ENCODE measurements at places on chromosomes 5 and 9.

DNA sequence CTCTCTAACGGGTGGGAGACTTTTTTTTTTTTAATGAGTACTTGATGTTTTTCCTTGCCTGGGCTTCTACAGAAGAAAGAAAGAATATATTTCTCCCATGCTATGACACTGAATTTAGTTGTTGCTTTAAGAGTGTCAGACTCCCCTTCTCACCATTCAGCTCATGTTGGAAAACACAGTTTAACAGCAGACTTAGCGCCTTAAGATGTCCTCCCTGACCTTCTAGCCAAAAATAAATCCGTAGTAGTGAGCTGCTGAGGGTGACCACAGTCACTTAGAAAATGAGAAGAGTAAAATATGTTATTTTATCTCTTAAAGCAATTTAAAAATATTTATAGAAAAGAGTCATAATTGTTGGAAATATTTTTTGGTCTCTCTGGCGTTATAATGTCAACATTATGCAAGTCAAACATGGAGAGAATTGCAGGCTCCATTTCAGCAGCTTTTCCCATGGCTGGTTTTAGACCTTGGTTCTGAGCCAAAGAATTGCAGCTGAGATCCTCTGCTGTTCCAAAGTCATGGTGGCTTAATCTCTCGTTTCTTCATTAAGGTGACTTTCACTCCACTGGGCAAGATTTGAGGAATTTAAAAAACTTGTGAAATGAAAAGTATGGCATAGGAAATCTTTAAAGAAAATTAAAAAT is 143.5 kb downstream of the GHR start:
- DNase-seq, result no peak

GRCh38 chr5:172455087-172455381 is 709 bp upstream of the SH3PXD2B start:
- no peak for DNase-seq

DNA sequence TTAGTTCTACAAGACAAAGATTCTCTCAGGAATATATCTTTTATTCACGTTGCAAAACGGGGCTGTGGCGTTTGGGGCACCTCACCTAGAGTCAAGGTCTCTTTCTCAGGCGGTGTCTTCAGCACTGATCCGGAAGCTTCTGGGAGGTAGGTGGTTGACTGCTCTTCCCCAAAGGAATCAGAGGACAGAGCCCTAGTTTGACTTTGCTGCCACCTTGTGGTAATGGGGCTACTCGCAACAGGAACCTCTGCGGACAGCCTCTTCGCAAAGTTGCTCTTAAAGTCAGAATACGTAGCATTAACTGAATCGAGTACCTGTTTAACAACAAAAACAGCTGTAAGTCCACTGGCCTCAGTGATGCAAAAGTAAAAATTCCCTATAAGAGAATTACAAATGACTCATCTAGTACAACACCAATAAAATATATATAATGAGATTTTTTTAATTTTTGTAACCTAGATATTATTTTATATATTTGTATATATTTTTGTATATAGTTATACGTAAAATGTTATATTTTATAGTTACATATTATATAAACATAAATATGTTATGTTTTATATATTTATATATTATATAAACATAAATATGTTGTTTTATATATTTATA is 13.3 kb upstream of the GPX8 start:
- DNase-seq, result peak; percentile 85

GRCh38 chr9:112705768-112706427 is 12.0 kb downstream of the INIP start:
- DNase-seq, result no peak

GRCh38 chr5:140339636-140340035 is 6.8 kb downstream of the HBEGF start:
- no peak for DNase-seq

- no peak for DNase-seq
Measured at GRCh38 chr9:109593612-109594011, 95.5 kb upstream of the PTPN3 start.

DNA sequence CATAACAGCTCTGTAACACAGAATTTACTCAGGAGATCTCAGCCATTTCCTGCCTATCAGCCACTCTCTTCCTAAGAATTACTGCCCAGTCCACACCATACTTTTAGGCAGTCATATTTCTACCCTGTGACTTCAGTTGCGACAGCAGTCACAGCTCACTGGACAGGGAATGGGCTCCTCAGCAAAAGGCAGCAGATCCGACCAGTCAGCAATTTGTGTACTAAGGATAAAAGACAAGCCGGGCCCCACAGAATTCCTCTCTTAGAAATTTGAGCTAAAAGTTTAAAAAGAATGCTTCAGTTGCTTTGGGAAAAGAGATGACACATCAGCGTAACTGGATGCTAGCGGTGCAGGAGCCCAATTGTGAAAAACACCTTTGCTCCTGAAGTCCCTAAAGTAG is 172.1 kb downstream of the ENC1 start:
- no peak for DNase-seq

DNA sequence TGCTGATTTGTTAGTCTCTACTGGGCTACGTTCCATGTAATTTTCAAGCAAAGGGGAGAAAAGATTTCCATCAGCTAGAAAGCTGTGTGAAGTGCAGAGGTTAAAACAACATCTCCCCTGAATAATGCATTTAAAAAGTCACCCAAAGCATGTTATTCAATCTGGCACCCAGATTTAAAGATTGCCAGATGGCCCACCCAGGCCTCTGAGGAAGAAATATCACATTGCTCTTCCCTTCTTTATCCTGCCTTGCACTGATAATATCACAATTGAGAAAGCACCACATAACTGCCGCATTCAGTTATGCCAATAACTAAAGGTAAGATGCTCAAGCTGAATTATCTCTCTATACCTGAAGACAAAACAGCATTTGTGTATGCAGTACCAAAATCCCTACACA is 119.4 kb upstream of the PUM3 start:
- DNase-seq, result no peak
